ENCODE measurements at places on chromosomes 11 and 22.

DNA sequence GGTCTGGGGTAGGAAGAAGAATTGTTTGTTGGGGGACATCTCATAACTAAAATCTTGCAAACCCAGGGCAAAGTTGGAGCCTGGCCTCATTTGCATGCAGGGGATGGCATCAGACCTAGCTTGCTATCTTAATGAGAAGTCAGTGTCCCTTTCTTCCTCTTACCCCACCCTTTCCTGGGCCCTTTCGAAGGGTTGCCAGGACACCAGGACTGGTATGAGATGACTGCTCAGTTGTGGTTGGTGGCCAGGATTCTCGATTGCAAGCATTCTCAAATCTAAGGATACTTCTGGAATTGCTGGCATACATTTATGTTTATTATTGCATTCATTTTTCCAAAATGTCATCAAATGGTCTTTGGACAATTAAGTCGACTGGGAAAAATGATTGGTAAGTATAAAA lies 131.0 kb downstream of the SLC1A2 start:
- DNase-seq, result no peak

- DNase-seq, result no peak
These were observed 13.7 kb downstream of the YWHAH start for GRCh38 chr22:31957970-31958594.

DNA sequence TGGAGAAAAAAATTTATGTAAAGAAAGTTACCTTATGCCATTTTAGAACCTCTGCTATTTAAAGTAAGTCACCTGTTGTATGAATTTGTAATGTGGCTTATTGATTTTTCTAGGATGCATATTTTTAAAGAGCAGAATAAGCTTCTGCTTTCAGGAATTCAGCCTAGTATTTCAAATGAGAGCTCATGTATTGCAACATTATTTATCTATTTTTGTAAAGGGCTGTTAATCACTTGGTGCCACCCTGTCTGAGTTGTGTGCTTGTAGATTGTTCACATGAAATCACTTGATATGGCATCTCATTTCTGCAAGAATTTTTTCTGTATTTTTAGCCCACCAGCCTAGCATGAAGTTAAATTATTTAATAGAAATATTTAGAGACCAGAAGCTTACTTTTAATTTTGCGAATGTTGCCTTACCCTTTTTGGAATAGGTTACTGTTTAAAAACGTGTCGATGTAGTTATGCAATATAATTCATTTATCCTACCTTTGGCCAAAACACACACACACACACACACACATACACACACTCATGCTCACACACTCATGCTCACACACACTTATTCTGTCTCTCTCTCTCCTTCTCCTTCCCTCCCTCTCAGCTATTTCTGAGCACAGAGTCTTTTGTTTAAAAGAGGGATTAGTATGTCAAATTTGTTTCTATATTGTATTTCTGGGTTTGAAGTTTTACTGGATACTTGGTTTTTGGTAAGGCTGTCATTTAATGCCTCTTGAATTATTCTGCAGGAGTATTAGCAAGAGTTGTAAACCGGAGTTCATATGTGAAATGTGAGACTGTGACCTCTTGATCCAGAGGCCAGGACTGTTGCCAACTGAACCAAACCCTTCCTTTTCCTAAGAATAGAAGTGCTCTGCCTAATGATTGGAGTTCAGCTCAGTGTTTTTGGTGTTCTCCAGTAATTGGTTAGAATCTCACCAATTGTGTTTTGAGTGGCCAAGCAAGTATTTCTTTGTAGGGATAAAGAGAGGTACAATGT lies 34.4 kb downstream of the YAP1 start:
- no peak for DNase-seq

DNA sequence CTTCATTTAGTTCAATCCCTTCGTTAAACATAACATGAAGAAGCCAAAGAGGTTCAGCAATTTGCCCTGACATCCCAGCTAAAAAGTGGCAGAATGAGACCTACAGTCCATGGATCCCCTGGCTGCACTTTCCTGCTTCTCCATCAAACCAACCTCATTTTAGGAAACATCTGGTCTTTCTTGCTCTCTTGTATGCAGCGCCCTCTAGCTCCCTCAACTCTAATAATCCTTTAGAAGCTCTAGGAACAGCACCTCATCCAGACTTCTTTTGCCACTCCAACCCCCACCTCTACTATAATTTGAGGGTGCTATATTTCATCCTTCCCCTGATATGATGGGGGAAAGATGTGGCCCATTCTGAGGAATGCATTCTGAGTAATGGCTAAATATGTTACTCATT lies 7.4 kb downstream of the CNTF start:
- no peak for DNase-seq

DNA sequence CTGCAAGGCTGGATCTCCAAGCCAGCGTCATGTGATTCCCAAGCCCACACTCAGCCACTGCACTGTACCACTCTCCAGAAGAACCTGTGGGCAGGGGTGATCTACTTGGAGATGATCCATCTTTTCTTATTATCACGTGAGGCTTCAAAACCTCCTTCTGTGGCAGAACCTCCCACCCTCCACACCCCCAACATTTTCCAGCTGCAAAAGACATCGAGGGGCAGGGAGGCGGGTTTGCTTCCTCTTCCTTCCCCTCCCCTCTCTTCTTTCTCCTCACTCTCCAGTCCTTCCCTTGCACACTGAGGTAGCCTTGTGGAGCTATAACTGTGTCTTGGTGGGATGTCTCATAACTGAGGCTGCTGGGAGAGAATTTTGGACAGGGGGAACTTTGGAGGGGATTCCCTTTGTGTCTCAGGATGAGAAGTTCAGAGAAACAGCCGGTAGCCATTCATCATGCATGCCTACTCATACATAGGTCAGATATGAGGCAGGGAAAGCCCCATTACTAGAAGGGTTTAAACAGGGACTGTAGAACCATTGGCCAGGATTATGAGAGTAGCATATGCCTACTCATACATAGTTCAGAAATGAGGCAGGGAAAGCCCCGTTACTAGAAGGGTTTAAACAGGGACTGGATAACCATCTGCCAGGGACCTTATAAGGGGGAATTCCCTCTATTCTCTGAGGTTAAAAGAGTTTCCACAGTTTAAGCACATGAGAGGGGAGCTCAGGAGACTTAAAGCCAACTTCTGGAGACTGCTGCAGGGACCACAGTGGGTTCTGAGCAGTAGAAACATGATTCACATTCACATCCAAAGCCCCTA lies 420.7 kb upstream of the CADM1 start:
- DNase-seq, result no peak

GRCh38 chr11:59151761-59152160 lies 9.1 kb downstream of the FAM111A start:
- no peak for DNase-seq

GRCh38 chr22:37180531-37181231 lies 7.4 kb downstream of the C1QTNF6 start:
- DNase-seq, result no peak

DNA sequence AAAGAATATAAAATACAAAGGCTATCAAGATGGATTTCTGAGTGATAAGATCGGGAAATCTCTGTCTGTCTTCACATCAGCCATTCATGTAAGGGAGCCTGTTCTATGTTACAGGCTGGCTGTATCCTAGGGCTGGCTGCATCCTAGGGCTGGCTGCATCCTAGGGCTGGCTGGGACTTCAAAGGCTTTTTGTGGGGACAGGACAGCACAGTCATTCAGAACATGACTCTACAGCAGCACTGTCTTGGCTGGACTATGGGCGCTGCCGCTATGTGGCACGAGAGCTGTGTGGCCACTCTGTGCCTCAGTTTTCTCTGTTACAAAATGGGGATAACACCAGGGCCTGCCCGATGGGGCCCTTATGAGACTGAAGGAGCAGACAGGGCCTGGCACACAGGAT lies 10.2 kb downstream of the ADAMTS8 start:
- no peak for DNase-seq

All from GM12892 (cell line).